ENCODE measurements at places on chromosomes 11 and 22.

DNA sequence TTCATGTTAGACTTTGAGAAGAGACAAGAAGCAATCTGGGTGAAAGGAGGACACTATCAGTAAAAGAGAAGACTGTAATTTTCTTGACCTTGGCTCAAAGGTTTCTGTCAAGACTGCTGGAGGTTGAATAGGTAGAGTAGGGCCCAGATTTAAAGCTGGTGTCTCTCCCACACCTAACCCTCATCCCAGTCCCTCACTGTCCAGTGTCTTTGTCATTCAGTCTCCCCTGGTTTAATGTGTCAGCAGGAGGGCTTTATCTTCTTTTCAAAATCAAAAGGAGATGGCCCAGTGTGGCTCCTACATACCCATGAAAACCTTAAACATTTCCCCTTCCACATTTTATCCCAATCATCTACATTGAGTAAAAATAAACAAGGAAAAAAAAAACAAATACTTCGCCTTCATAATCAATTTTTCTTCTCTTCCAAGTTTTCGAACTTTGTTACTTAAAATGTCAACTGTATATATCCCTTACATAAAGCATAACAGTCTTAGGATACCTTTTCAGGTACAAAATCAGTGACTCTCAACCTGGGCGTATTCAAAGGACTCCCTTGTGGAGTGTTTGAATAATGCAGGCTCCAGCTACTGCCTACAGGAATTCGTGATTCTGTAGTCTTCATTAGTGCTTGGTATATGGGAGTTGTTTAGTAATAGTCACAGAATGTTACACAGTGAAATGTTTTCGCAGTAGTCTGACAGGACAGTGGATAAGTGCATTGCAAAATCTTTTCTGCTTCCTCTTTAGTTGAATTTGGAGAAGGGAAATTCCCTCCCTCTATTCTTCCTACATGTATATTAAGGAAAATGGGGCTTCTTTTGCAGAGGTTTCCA, 87.2 kb downstream of the FAT3 start:
- DNase-seq, result no peak

- DNase-seq, result no peak
Measured at GRCh38 chr11:76030968-76031590, 175.2 kb downstream of the WNT11 start.

- DNase-seq, result no peak
Measured at GRCh38 chr11:11433960-11434359, 80.9 kb upstream of the CSNK2A3 start.

- DNase-seq, result no peak
Measured at GRCh38 chr11:43916621-43917020, 25.8 kb upstream of the C11orf96 start.

- DNase-seq, result no peak
Measured at GRCh38 chr22:28411125-28411524, 268.5 kb downstream of the TTC28 start.

DNA sequence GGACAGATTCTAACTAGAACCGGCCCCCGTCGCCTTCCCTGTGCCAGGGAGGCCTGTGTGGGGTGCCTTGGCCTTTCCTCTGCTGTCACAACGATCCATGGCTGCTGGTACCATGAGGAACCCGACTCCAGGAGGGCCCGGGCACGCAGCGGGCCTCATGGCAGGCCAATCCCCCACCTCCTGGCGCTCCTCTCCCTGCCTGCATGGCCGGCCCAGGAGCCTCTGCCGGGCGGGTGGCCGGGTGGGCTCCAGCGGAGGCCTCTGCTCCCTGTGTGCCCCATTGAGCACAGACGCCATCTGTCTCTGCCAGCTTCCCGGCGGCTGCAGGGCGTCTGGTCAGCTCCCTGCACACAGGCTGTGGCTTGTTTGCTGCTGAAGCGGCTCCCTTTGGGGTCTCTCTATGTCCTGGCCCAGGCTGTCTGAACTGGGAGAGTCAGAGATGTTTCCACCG, 86.5 kb downstream of the MYEOV start:
- no peak for DNase-seq

DNA sequence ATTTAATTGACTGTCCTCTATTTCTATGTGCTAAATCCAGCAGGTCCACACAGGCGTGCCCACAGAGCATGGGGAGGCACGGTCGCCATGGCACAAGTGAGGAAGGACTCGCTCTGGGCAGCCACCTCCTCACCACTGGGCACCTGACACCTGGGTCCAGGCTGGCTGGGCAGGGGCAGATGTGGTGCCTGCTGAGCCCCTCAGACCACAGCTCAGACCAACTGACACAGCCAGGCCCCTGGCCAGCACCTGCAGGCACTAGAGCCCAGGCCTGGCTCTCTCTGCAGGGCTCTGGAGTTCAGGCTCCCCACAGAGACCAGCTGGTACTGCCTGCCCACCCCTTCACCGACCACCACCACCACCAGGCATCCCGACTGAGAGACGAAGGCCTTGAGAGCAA, 27.9 kb downstream of the LINC01488 start:
- DNase-seq, result no peak

DNA sequence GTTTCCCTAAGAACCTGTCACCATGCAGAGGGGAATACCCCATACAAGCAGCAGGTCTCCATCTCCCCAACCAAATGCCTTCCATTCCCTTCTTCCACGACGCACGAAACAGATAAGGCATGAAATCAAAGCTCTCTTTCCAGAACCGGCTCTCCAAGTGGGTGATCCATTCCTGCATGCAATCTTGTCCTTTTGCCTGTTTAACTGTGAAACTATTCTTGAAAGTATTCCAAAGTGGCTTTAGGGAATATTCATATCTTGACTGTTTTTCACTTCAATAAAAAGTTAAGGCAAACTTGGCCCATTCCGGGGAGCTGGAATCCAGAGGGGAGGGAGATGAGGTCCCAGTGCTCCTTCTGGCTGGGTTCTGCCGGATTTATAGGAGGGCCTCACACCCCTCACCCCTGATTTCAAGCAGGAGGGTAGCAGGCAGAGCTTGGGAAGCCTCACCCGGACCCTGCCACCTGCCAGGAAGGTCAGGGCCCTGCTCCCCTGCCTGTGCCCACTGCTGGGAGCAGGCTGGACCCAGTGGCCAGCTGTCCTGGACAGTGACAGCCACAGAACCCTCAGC, 60.9 kb downstream of the SCGB1A1 start:
- DNase-seq, result no peak

- DNase-seq, result no peak
Measured at GRCh38 chr22:27203276-27203660, 545.9 kb downstream of the MIAT start.

DNA sequence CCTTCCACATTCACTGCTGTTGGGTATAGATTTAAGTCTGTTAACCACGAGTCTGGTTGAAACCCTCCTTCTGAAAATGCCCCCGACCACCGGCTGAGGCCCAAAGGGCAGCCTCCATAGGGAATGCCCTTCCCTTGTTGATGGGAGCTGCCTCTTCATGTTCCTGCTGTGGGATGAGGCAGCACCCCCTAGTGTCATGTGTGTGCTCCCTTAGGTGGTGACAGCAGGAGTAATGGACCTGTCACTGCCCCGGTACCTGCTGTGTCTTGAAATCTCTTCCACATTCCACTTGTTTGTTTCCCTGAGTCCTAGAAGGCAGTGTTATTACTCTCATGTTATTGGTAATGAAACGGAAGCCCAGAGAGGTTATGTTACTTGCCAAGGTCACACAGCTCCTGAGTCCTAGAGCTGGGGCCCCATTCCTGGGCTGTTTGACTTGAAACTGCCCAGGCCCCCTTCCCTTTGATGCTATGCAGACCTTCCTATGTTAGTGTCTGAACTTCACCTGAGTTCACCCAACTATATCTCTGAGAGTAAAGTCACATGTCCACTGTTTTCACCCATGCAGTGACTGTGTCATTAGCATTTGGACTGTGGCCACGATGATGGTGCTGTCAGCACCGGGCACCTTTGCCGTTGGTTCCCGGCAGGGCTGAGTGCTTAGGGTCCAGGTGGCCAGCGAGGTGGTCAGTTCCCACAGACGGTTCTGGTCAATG, 234.3 kb downstream of the TBC1D22A start:
- DNase-seq, result no peak

DNA sequence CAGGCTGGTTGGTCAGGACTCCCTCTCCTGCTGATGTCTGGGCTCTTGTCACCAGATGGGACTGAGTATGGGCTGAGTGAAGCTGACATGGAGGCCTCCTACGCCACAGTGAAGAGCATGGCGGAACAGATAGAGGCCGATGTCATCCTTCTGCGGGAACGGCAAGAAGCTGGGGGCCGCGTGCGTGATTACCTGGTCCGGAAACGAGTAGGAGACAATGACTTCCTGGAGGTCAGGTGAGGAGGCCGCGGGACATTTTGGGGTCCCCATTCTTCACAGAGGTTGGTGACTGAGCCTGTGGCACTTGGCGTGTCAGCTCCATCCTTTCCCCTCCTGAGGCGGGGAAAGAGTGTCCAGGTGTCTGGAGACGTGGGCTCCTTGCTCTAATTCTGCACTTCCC, 10.1 kb downstream of the GTPBP1 start:
- no peak for DNase-seq

GRCh38 chr22:48258064-48258701, 1495.7 kb downstream of the TBC1D22A start:
- DNase-seq, result no peak

DNA sequence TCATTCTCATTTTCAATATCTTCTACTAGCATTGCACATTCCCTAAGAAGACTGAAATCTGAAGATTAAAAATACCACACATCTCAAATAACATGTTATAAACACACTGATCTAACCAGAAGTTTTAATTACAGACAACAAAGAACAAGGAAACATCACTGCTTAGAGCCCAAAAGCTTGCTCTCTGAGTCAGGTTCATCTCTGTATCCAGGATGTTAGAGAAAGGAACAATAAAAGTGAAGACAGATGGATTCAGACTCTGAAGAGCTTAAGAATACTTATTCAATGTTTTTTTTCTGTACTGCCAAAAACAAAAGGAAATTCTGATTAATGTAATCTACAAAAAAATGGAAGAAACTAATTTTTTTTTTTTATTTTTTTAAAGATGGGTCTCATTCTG, 16.5 kb downstream of the RDX start:
- no peak for DNase-seq

DNA sequence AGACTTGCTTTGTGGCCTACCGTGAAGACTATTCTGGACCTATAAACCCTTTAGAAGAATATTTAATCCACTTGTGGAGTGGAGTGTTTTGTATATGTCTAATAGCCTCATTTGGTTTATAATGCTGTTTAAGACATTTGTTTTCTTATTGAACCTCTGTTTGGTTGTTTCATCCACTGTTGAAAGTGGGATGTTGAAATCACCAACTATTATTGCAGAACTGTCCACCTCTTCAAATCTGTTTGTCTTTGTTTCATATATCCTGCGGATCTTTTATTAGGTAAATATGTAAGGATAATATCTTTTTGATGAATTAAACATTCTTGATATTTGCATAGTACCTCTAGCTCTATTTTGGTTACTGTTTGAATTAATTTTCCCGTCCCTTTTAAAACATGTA, 49.1 kb downstream of the XKR3 start:
- DNase-seq, result no peak

DNA sequence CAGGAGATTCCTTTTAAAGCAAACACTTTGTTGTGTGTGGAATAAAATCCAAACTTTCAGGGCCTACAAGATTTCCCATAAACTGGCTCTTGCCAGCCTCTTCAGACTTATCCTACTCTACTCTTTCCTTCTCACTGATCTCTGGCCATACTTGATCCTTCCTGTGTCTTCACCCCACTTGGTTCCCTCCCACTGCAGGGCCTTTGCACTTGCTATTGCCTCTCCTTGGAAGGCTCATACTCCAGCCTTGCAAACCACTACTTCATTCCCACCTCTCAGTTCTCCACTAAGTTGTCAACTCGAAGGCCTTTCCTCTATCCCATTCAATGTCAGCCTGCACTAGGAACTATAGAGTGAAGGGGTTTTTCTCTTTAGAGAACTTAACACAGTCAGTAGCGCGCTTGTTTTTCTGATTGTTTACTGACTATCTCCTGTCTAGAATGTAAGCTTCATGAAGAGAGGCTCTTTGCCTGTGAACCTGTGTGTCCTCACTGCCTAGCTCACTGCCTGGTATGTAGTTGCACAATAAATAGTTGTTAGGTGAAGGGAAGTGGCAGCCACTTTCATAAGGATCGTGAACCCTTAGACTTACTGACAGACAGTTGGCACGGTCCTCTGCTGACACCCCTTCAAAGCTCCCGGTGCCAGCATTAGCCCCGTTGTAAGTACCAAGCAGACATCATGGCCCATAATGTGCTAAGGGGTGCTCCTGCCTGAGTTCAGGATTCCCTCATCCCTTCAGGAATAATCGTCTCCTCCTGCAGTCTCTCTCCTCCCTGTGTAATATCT, 833 bp upstream of the ME3 start:
- no peak for DNase-seq

GRCh38 chr11:126519764-126520734, 164.6 kb downstream of the ST3GAL4 start:
- no peak for DNase-seq

DNA sequence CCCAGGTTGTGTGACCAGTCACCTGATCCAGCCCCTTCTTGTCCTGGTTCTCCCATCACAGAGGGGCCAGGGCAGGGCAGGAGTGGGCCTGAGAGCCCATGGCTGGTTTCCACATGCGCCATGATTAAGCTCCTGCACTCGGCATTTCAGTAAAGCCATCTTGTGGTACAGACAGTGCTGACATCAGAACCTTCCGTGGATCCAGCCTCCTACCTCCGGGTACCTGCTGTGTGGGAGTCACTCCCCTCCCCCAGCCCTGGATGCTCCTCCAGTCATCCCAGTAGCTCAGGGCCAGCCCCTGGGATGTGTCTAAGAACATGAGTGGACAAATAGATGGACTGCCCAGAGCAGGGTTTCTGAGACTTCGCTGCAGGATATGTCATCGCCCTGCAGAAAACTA, 22.1 kb upstream of the MGAT3 start:
- no peak for DNase-seq

- DNase-seq, result no peak
Measured at GRCh38 chr22:43239193-43239780, 52.4 kb upstream of the TTLL12 start.

- no peak for DNase-seq
Measured at GRCh38 chr11:33634291-33634834, 66.3 kb downstream of the C11orf91 start.

DNA sequence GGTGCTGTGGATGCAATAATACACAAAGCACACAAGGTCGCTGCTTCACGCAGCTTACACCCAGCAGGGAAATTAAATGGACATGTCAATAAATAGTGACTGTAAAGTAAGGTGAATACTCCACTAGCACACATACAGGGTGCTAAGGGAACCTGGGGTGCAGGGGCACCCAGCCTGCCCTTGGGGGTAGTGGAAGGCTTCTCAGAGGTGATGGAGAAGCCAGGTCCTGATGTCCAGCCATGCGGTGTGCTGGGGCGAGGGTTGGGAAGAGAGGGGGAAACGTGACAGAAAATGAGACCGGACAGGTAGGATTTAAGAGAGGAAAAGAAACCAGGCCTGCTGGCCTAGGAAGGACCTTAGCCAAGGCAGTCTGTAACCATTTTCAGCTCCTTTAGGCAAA, 200.5 kb downstream of the GRIK4 start:
- no peak for DNase-seq
